ENCODE measurements at places on chromosomes 11 and 22.

GRCh38 chr11:107676336-107677057 is 35.4 kb downstream of the SLN start:
- DNase-seq = no peak

GRCh38 chr11:17371614-17372013 is 16.8 kb downstream of the KCNJ11 start:
- no peak for DNase-seq

DNA sequence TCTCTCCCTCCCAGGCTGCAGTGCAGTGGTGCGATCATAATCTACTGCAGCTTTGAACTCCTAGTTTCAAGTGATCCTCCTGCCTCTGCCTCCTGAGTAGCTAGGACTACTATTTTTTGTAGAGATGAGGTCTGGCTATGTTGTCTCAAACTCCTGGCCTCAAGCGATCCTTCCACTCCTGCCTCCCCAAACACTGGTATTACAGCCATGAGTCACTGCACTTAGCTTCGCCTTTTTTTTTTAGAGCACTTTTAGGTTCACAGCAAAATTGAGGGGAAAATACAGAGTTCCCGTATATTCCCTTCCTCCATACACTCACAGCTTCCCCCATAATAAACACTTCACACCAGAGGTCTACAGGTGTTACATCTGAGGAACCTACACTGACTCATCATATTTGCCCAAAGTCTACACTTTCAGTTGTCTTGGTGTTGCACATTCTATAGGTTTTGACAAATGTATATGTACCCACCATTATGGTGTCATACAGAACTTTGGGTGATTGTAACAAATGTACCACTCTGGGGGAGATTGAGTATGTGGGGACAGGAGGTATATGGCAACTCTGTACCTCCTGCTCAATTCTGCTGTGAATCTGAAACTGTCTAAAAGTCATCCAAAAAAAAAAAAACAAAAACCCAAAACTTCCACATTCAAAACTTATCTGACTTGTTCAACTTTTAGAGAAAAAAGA is 11.3 kb upstream of the SLC37A4 start:
- no peak for DNase-seq

DNA sequence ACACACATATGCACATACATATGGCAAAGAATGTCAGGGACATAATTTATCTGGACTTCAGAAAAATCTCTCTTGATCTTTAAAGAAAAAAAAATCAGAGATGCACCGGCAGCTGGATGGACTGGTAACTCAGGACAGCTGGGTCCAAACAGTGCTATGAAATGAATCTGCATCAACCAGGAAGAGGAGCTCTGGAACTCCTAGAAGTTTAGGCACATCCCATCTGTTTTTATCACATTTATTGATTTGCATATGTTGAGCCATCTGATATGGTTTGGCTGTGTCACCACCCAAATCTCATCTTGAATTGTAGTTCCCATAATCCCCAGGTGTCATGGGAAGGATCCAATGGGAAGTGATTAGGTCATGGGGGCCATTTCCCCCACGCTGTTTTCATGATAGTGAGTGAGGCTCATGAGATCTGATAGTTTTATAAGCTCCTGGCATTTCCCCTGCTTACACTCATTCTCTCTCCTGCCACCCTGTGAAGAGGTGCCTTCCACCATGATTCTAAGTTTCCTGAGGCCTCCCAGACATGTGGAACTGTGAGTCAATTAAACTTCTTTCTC is 87.7 kb upstream of the AKIP1 start:
- no peak for DNase-seq

GRCh38 chr11:17179970-17180369 is 27.8 kb downstream of the PIK3C2A start:
- no peak for DNase-seq

- no peak for DNase-seq
Observed at GRCh38 chr22:49589811-49590210, 237.9 kb downstream of the BRD1 start.

- DNase-seq = no peak
Observed at GRCh38 chr11:35122308-35122707, 16.7 kb upstream of the CD44 start.

- no peak for DNase-seq
Observed at GRCh38 chr22:46628756-46629155, 8.6 kb downstream of the GRAMD4 start.

DNA sequence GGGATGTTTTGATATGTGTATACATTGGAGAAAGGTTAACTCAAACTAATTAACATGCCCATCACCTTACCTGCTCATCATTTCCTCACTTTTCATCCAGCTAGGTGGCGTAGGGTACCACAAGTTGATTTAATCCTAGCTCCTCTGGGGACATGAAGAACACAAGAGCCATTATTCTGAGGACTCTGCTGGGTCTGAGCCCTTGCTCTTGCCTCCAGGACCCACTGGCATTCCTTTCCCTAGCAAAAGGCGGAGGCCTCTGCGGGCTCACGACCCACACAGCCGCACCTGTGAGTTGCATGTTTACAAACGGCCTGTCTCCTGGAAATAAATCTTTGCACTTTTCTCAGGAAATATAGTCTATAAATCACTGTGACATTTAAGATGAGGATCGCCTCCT is 871.9 kb downstream of the TBC1D22A start:
- DNase-seq = no peak

GRCh38 chr22:47052236-47053012 is 290.0 kb downstream of the TBC1D22A start:
- no peak for DNase-seq

GRCh38 chr11:35165423-35166368 is 26.7 kb downstream of the CD44 start:
- DNase-seq = no peak

DNA sequence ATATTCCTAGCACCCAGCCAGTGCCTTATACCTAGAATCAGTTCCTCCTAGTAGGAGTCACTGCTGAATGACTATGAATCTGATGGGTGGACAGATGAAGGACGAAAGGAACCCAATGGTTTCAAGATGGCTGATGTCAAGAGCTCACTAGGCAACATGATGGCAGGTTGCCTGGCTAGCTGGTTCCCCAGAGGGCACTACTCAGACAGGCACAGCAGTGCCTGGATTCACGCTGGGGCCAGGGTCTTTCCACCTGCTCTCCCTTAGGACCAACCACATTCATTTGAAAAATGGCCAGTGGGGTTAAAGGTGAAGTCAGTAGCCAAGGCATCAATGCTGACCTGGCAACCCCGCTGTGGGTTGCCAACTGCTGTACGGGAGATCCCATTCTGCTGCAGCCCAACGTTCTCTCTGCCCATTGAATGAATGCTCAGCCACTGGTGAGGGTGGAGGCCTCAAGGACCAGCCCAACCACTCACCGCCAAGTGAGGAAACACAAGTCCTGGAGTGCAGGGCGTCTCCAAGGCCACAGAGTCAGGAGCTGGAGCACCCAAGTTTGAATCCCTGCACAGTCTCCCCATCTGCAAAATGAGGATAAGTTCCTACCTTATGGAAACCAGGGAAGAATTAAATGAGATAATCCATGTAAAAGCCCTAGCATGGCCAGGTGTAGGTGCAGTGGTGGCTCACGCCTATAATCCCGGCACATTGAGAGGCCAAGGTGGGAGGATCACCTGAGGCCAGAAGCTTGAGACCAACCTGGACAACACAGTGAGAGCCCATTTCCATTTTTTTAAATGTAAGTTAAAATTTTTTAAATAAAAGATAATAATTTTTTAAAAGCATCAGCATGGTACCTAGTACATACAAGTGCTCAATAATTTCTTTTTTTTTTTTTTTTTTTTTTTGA is 12.4 kb downstream of the MYH9 start:
- DNase-seq = no peak

- no peak for DNase-seq
Observed at GRCh38 chr11:64649291-64649697, 58.3 kb downstream of the SLC22A12 start.

- DNase-seq = no peak
Observed at GRCh38 chr11:765025-765801, 12.1 kb downstream of the GATD1 start.

DNA sequence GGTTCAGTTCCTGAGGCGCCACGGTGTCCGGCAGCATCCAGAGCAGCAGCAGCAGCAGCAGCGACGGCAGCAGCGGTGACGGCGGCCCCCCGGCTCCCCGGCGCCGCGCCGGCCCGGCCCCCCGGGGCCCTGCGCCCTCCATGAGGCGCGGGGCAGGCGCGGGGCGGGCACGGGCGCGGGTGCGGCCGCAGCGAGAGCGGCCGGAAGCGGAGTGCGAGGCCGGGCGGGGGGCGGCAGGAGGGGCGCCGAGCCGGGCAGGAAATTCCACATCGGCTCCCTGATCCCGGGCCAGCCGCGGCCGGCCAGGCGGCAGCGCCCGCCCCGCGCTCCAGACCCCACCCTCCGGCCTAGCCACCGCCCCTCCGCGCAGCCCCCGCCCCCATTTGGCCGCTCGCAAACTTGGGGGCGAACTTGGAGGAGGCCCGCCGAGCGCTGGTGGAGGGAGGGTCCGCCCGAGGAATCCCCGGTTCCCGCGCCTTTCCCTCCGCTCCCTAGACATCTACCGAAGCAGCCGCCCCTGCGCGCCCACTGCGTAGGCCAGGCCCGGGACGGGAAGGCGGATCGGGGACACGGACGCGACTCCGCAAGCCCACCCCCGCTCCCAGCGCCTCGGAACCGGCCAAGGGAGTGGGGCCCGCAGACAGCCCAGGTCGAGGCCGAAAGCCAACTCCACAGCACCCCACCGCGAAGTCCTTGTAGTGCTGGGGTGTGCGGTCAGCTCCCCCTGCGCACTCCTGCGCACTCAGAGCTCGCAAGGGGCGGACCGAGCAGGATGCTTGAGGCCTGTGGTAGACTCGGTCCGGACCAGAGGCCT is at the start of gene SCARF2:
SCARF2 (minus strand) TSS at position 213 of the 814 bp plus-strand sequence; CDS start at position 142, 71 bp downstream.
- DNase-seq = no peak

- DNase-seq = no peak
Observed at GRCh38 chr11:469684-470560, 19.8 kb downstream of the PTDSS2 start.

DNA sequence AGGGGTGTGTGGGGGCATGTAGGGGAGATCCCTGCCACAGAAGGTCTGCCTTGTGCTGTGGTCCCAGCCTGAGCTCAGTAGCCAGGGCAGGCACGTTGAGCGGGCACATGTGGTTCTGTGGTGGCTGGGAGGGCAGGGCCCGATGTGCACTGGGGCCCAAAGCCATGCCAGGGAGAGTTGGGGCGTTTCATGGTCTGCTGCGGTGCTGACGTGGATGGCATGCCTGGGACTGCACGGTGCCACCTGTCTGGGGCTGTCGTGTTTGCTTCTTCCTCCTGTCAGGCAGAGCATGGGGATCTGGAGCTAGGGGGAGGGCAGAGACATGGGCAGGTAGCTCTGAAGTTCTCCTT is 19.3 kb downstream of the PPIL2 start:
- DNase-seq = no peak

DNA sequence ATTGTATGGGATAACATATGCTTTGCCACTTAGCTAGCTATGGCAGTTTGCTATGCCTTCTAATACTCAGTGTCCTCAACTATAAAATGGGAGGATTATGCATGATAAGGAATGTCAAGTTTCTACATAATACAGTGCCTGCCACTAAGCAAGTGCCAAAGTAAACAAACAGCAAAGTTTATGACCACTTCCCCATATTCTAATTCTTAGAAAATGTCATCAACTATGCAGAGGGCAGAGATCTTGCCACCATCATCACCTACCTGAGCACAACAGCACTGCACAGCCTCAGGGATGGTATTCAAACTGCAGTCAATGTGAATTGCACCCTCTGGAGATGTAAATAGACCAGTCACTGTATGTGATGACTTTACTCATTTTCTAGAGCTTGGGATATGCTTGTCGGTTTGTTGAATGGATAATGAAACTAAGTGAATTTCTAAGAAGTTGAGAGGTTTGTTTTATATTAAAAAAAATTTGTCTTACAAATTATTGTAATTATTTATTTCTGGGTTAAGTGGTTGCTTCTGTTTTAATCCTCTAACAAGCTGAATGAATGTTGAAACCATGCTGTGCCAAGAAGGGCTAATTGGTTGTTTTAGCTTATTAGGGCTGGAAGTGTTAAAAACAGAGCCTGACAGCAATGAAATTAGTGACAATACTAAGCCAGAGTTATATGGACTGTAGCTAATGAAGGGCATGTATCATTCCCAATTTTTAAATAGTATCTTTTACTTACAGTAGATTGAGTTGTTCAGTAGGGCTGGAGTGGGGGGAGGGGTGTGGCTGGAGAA is 398.4 kb downstream of the CNTN5 start:
- no peak for DNase-seq

- DNase-seq = no peak
Observed at GRCh38 chr11:70473186-70473872, 75.0 kb downstream of the CTTN start.

- DNase-seq = no peak
Observed at GRCh38 chr11:1877211-1878136, 14.2 kb downstream of the PRR33 start.

GRCh38 chr11:93517611-93518010 is 25.6 kb downstream of the SMCO4 start:
- DNase-seq = no peak

DNA sequence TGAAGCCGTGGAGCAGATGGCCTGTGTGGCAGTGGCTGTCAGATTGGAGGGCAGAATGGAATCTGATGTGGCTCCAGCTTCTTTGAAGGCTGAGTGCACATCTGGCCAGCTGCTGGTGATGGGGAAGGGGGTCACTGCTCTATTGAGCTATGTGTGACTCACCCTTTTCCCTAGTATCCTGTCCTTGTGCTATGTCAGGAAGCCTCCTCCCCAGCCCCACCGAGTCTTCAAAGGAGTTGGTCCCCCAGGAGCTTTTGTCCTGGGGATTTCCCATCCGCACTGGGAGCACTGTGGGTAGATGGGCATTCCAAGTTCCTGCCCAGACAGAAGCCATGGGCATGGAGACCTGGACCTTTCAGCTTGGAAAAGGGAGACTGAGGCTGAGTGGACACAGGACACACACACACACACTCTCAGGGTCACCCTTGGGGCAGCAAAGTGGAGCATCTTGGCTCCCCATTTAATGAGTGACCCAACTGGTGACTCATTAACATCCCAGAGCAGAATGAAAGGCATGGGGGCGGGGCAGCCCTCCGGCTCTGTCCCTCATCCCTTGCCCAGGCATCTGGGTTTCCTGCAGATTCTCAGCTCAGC is 3.3 kb downstream of the SERPINH1 start:
- no peak for DNase-seq
